Activated naive CD4-positive, alpha-beta T cell treated with anti-CD3 and anti-CD28 coated beads, Interleukin-2, amount 50 U/mL, for 72 hours (primary cell): ENCODE measurements at places on chromosomes 3 and 15.

DNA sequence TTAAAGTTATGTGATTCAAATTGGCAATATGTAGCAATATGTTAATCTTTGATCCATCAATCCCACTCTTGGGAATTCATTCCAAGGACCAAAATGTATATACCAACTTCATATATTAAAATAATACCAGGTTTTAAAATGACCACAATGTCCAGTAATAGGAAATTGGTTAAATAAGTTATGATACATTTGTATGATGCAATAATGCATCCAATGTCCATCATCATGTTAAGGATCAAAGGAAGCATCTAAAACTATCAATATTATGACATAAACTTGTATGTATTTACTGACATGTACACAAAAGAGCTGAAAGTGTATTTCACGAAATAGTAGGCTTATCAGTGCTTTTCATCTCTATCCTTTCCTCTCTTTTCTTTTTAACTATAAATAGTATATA lies 406.0 kb downstream of the RSL24D1 start:
- DNase-seq = no peak

- DNase-seq = no peak
Observed at GRCh38 chr3:183427196-183427875, 1.1 kb downstream of the MCF2L2 start.

DNA sequence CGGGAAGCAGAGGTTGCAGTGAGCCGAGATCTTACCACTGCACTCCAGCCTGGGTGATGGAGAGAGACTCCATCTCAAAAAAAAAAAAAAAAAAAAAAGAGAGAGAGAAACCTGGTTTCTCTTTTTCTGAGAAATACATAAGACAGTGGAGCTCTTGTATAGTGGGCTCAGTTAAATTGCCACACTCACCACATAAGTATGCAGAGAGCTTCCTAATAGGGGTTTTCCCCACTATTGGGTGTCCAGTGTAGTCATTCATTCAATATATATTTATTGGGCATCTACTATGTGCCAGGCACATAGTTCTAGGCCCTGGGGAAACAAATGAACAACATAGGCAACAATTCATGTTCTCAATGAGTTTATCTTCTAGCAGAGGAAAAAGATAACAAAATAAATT lies 48.9 kb upstream of the FMN1 start:
- no peak for DNase-seq

GRCh38 chr15:75360391-75360790 lies 8.0 kb downstream of the MAN2C1 start:
- DNase-seq = no peak

GRCh38 chr3:51500632-51501131 lies 867 bp upstream of the DCAF1 start:
- no peak for DNase-seq

DNA sequence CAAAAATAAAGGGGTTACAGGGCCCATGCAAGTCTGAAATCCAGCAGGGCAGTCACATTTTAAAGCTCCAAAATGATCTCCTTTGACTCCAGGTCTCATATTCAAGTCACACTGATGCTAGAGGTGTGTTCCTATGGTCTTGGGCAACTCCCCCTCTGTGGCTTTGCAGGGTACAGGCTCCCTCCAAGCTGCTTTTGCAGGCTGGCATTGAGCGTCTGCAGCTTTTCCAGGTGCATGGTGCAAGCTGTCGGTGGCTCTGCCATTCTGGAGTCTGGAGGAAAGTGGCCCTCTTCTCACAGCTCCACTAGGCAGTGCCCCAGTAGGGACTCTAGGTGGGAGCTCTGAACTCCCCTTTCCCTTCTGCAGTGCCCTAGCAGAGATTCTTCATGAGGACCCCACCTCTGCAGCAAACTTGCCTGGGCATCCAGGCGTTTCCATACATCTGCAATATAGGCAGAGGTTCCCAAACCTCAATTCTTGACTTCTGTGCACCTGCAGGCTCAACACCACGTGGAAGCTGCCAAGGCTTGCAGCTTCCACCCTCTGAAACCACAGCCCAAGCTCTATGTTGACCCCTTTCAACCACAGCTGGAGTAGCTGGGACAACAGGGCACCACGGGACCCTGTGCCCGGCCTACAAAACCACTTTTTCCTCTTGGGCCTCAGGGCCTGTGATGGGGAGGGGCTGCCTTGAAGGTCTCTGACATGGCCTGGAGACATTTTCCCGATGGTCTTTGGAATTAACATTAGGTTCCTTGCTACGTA lies 80.1 kb upstream of the PLSCR5 start:
- no peak for DNase-seq

DNA sequence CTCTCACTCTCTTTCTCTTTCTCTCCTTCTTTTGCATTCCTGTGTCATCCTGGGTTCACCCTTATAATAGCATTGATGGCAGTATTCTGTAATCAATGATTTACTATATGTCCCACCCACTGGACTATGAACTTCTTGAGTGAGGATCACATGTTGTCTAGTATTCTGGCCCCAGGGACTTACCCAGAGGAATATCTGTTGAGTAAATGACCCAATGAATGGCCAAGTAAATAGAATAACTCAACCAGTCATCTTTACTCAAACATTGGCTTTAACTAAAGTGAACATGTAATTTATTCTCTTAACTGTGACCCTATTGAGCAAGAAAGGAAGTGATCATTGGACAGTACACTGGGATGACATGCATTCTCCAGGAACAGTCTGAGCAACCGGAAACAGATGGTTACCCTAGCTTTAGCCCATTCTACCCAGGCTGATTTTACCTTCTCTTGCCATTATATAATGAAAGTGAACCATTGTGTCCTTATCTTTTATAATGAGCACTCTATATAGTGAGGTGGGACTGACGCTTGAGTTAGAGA lies 94.5 kb upstream of the SOX14 start:
- no peak for DNase-seq

- peak; percentile 38 for DNase-seq
Observed at GRCh38 chr3:127456471-127457093, 134.0 kb downstream of the TPRA1 start.

GRCh38 chr15:67079361-67079760 lies 14.0 kb downstream of the SMAD3 start:
- no peak for DNase-seq
